Anterior cingulate cortex (tissue), 58 donors: ENCODE measurements at places on chromosomes 3 and 15.

- DNase-seq, result no peak
Observed at GRCh38 chr3:123818921-123819429, 65.2 kb downstream of the MYLK start.

DNA sequence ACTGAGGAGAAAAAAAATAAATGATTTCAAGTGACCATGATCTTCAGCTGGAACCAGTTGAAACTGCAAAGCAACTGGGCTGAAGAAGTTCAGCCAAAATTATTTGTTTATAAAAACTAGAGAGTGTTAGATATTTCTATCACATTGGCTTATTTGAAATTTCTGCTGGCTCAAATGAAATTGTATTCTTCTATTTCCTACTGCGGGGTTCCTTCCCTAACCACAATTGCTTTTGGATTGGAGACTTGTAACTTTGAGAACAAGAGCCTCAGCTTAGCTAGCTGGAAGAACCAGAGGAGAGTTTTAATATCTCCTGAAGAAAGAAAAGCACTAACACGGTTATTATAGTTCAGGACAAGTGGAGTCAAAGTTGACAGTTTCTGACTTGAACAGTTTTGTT lies 31.1 kb downstream of the AGTR1 start:
- no peak for DNase-seq

GRCh38 chr3:184525337-184526087 lies 36.1 kb upstream of the EPHB3 start:
- no peak for DNase-seq

GRCh38 chr3:152818027-152818426 lies 16.9 kb upstream of the P2RY1 start:
- no peak for DNase-seq

GRCh38 chr15:100948430-100948762 lies 29.2 kb downstream of the LRRK1 start:
- DNase-seq, result no peak

DNA sequence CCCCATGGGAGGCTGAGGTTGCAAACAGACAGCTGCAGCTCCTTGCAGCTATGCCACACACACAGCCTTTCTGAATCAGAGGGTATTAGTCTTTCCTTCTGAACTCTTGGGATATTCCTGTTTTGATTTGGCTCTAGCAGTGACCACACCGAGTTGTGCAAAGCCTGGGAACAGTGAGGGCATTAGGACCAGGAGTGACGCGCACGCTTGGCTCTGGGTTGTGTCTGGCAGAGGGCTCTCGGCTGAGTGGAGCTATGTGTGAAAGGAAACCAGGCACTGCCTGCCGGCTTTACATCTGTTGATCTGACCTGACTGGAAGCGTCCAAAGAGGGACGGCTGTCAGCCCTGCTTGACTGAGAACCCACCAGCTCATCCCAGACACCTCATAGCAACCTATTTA lies at the start of gene GALNT15:
Gene GALNT15 (plus strand): TSS at position 292 of the 400 bp plus-strand sequence. CDS start 472 bp downstream, outside the sequence.
- DNase-seq, result peak; percentile 76

GRCh38 chr3:98914210-98915080 lies 12.9 kb upstream of the DCBLD2 start:
- DNase-seq, result no peak

DNA sequence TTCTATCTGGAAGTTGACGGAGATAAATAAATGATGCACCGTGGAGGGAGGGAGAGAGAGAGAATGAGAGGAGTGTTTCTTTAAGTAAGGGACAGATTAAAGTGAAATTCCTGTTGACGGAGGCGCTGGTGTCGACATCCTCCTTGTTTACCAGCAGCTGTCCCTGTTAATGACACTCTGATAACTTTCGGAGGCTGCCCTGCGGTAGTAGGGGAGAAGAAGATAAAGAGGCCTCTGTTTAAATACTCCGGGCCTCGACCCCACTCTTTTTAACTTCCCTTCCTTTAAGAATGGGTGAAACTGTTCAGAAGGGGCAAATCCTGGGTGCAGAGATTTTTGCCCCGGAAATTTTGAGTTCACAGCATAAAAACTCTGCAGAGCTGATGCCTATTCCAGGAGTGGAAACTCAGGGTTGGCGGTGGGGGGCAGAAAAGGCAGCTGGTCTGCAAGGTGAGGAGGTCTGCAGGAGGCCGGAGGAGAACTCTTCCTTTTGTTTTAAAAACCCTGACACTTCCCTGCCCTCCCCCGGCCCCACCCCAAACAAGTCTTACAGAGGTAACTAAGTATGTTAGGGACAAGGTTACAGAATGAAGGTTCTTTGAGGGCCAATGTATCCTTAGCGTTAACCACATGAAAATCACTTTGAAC lies 276.6 kb upstream of the NR2F2 start:
- DNase-seq, result no peak

GRCh38 chr3:48241796-48242455 lies 1.0 kb downstream of the ZNF589 start:
- DNase-seq, result no peak

DNA sequence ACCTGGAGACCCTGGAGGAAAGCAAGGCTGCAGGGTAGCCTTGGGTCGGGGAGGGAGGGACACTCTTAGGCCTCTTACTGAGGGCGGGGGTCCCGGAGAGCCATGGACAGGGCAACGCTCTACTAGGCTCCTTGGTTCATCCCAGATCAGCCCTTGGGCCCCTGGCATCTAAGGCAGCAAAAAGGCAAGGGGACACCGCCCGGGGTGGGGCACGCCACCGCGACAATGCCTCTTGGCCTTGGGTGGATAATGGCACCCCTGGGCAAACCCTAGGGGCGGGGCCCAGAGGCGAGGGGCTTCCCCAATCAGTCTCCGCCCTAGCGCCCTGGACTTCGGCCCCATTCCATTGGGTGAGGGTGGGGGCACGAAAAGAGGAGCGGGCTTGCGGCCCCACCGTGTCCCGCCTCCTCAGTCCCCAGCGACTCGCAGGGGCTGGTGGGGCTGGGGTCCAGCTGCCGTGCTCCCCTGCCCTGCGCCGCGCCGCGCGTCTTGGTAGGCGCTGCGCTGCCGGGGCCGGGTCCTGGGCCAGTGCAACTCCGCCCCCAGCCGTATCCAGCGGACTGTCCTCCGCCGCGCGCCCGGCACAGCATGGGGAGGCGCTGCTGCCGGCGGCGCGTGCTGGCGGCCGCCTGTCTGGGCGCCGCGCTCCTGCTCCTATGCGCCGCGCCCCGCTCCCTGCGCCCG lies at the start of gene CHST13:
Gene CHST13 (plus strand): TSS at position 411 of the 684 bp plus-strand sequence. CDS start 178 bp downstream, at position 589.
- no peak for DNase-seq
